Femur (tissue), 1 donor: ENCODE measurements at places on chromosomes 12 and 14.
A peak's percentile ranks its signal among the peaks of the same experiment; 100 is the strongest.

DNA sequence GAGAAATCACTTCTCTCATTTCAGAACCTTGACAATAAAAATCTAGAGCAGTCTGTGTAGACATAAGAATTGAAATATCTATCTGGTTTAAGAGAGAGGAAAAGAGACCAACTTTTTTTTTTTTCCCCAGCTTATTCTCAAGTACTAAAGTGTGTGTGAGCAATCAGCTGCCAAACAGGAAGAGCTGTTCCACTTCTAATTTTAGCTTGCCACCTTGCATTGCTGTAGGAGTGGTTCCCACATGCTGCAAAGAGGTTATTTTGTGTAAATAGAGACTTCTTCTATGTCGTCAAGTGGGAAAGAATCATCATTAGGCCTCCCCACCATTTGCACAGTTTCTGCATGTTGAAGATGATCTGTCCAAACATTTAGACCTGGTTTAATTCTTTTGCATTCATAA, 142.6 kb downstream of the NPAS3 start:
- no peak for DNase-seq

- DNase-seq, result no peak
Observed at GRCh38 chr12:62930546-62931425, 4.2 kb downstream of the PPM1H start.

GRCh38 chr12:52130711-52131110, 51.2 kb downstream of the SMIM41 start:
- DNase-seq, result peak; percentile 40

DNA sequence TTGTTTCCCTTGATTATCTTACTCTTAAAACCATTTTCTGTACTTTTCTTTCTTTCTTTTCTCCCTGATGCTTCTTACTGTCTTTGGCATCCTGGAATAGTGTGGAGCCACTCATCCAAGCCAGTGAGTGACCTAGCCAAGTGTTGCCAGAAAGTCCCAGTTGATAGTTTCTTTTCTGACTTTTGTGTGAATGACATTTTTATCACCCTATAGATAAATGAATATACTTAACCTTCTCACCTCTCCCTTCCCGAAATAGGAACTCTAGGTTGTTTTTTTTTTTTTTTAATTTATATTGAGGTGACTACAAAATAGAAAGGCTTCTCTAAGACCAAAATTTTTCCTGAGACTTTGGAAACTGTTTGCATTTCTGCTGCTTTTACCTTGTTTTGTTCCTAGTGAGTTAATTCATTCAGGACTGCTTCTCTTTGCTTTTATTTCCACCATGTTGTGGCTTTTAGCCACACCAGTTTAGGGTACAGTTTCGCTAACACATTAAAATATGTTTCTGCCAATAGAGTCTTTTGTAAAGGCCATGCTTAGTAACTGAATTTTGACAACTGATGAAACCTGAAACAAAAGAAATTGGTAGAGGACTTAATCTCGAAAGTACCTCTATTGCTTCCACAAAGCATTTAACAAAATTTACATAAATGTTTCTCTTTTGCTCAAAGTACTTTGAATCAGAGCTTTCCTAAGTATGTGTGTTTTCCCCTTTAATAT, 194.6 kb downstream of the ERC1 start:
- DNase-seq, result no peak

GRCh38 chr14:96180043-96180874, 24.4 kb upstream of the BDKRB2 start:
- no peak for DNase-seq

GRCh38 chr12:80860206-80860605, 77.5 kb downstream of the LIN7A start:
- DNase-seq, result no peak

DNA sequence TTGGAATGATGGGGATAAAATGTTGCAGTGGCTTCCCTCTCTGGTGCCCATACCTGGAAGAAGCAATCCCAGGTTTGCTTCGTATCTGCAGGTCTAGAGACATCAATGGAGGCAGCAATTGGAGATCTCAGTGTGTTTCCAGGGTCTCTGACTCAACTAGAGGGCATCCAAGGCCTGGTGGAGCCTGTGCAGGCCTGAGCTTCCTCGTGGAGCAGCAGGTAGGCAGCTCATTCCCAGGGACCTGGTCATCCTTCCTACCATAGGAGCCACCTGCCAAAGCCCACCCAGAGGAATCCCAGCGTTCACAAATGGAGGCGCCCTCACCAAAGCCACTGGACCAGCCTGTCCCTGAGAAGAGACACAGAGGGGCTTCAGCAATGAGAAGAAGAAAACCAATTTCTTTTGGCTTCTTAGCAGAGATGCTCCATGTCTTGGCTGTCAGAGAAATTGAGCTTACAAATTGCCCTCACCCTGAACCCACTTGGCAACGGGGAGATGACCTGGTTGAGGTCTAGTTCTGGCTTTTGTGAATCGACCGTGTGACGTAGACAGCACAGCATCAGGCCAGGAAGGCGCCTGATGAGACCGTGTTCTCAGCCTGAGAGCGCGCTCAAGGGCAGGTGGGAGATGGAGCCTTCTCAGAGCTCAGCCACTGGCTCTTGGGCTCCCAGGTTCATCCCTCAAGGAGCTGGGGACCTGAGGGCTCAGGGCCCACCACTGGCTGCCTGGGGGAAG, 283.6 kb downstream of the DPF3 start:
- no peak for DNase-seq

DNA sequence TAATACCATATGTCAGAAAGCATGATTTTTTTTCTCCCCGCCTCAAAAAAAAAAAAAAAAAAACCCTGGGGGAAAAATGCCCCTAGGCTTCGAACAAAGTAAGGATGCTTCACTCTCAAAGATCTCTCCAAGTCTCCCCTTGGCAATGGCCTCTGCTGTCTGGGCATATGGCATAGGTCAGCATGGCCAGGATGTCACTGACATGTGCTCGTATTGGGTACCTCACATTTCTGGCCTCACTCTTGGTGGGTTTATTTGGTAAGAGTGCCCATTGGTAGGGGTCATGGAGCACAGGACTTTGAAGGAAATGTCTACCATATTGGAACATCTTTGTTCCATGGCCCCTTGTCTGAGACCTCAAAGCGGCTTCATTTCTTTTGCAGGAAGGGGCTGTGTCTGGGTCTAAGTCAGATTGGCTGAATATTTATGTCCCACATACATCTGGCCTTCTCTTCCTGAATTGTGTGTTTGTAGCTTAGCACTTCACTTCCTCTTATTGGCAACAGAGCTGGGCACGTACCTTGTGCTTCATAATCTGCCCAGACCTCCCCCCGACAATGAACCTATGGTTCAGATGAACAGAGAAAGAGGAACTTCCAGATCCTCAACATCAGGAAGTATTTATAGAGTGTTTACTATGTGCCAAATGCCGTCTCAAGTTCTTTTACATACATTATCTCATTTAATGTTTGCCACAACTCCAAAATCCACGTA, 36.3 kb upstream of the OAS1 start:
- DNase-seq, result no peak

- no peak for DNase-seq
Observed at GRCh38 chr14:36514278-36515104, 5.5 kb downstream of the NKX2-1 start.

- DNase-seq, result no peak
Observed at GRCh38 chr14:24138396-24139271, 2.6 kb downstream of the PSME1 start.

DNA sequence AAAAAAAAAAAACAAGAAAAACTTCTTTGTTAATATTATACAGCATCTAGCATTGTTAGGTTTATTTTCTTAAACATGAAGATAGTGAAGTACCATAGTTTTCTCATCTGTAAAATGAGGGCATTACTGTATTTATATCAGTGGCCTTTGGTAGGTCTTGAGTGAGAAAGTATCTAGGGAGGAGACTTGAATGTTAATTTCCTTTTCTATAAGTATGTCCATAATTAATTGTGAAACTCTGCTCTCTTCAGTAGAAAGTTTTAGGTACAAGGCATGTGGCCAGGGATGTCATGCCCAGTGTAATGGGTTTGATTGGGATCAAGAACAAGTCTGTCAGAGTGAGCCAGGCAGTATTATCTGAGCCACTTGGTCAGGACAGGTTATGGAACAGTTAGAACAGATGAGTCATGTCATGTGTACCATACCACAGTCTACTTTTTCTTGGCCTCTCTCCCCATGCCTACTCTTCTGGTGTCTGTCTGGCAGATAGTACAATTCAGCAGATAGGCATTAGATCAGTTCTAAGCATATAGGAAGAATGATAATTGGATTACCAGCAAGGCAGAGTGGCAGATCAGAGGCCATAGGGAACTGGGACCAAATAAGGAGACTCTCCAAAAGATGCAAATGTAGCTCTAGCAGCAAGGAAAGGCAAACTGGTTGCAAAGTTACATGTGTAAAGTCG, 30.4 kb downstream of the FBXO34 start:
- DNase-seq, result peak; percentile 23

- DNase-seq, result no peak
Observed at GRCh38 chr12:103880299-103881142, 39.5 kb upstream of the NT5DC3 start.

DNA sequence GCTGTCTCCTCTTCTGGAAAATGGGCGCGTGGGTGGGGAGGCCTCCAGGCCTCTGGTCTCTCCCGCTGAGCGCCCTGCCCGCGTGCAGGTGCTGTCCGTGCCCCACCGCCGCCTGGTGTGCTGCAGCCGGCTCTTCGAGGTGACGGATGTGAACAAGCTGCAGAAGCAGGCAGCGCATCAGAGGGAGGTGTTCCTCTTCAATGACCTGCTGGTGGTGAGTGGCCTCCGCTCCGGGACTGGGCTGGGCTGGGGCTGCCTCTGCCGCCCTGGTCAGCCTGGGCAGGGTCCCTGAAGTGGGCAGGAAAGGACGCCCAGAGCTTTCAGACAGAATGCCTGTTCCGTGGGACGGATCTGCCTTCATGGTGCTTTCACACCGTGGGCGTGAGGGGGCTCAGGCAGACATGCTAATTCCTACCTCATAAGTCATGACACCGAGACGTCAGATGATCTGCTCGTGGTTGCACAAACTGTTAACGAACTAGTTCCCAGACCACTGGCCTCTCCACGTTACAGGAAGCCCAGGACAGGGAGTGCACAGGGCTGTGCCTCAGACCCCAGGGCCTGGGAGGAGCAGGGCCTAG, 50.5 kb downstream of the SLC6A12 start:
- DNase-seq, result no peak
